ENCODE measurements at places on chromosomes 6 and 20. TPM values are rescaled to one million over a fixed set of nuclear protein-coding genes. Genes with fewer than 3 reads are reported as not detected.

TREML2 gene
- not detected for total RNA-seq

LST1 gene
- total RNA-seq = 8.8 TPM

THBS2 gene
- 145 TPM for total RNA-seq

HLA-DQB2 gene
- 1.6 TPM for total RNA-seq

MYCT1 gene
- total RNA-seq = 16.4 TPM

SNX3 gene
- 144 TPM for total RNA-seq
